Stimulated activated CD8-positive, alpha-beta memory T cell treated with anti-CD3 and anti-CD28 coated beads, Interleukin-7, amount 100 ng/mL, for 24 hours (primary cell): ENCODE measurements at places on chromosomes 4 and X.

- no peak for DNase-seq
Observed at GRCh38 chr4:169060391-169061091, 50.5 kb upstream of the CBR4 start.

DNA sequence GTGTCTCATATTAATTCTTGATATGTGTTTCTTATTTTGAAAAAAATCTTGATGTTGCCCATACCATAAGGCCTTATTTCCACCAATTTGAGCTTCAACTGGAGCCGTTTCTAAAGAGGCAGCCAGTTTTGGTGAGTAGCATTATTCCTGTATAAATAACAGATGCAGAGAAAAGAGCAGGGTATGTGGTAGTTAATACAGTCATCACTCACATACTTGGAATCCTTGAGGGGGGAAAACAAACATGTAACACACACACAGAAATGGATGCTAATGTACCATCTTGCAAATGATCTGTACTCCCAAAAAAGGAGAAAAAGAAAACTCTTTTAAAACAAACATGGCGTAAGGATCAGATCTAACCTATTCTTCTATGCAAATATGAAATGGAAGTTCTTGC, 389.7 kb downstream of the GPM6A start:
- DNase-seq: no peak

DNA sequence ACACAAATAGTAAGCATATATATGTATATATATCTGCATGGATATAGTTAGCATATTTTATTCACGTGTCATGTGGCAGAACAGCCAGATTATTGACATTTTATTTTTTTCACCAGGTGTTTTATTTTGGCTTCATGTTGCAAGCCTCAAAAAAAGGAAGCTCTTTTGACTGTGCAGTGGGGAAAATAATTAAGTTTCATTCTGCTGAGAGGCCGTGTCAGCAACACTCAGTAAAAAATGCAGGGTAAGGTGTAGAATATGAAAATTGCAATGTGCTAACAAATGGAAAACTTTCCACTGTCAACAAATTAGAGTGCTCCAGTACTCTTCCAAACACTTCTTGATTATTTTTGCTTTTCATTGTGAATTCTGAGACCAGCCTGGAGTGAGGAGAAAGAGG, 511.5 kb downstream of the GLUD2 start:
- no peak for DNase-seq

- DNase-seq: no peak
Observed at GRCh38 chr4:121654738-121655137, 42.0 kb downstream of the ANXA5 start.

DNA sequence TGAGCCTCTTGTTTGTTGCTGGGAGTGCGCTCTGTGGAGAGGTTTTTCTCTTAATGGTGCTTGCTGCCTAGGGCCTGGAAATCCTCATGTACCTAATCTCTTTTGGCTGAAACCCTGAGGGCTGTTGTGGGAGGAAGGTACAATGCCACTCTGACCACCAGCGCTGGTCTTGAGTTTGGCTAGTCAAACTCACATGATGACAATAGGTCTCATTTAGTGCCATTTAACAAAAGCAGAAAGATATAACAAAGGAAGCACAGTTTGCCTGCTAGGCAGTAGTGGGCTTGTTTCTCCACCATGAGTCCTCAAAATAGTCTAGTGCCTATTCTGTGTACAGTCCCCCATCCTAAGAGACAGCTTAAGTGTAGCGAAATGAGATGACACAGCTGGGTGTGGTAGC, 111.3 kb downstream of the TSPAN7 start:
- no peak for DNase-seq

GRCh38 chrX:115936008-115936407, 234.5 kb upstream of the AGTR2 start:
- DNase-seq: no peak

DNA sequence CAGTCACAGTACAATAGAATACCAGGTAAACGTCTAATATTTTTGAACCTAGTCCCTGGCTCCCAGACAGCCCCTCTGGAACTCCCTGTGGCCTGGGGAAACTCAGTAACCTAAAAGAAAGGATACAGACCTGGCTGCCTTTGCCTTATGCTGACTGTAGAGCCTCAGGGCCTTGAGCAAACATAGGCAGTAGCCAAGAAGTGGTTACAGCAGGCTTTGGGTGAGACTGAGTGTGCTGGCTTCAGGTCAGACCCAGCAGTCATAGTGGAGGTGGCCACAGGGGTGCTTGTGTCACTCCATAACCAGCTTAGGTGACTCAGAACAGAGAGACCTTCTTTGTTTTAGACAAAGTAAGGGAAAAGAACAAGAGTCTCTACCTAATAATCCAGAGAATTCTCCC, 141.8 kb upstream of the PRDX4 start:
- no peak for DNase-seq

DNA sequence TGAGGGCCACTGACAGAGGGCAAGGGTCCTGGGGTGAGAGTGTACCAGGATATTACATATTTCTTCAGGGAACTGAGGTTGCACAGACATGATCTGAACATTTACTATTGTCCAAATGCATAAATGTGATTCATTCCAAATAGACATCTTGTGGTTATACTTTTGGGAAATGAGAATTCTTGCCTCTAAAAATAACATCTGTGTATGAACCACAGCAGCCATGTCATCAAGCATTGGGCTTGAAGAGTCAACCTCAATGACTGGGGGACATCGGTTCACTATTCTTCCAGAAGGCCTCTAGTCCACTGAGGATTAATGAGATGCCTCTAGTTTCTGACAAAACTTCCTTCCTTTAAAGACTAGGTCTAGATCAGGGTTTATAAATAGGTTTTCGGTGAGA, 193.1 kb upstream of the GPC4 start:
- no peak for DNase-seq

DNA sequence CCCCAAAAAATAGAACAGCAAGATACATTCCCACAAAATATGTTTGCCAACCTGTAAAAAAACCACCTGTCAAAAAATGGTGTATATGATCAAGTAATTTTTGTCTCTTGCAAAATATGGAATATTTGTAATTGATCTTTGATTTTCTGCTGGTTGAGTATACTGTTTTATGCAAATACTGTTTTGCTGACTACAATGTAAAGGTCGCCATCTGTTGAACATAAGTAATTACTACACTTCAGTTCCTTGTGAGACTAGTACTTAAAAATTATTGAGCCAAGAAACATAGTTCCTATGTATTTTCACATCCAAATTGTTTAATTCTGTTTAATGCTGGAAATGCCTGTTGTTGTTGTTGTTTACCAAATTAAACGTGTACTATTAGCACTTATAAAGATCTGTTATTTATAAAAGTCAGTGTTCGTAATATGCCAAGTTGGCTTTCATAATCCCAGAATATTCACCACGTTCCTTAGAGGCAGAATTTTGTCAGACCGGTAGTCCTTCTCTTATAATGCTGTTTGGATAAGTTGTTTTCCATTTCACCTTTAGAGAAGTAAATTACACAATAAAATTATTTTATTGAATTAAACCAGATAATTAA, 144.2 kb downstream of the PDLIM5 start:
- DNase-seq: no peak

DNA sequence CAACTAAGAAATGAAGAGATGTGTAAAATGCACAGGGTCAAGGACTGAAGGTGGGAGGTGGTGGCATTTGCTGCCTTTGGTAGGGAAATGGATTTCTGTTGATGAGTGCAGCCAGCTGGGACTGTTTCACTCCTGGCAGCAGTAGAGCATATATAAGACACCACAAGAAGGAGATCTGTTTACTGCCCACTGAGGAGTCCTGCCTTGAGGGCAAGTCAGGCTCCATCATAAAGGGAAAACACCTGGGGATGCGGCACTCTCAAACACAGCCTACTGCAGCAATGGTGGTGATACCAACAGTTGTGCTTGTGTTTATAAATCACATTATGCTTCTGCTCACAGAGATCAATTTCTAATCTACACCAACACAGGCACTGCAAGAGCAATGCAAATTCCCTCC, 222.1 kb downstream of the TACR3 start:
- no peak for DNase-seq

- no peak for DNase-seq
Observed at GRCh38 chrX:33194876-33195433, 16.4 kb downstream of the DMD start.

GRCh38 chrX:19629541-19629940, 114.2 kb upstream of the MAP3K15 start:
- no peak for DNase-seq

- no peak for DNase-seq
Observed at GRCh38 chr4:141513866-141514265, 122.5 kb upstream of the IL15 start.
